Left renal pelvis (tissue), 4 donors: ENCODE measurements at places on chromosomes 3 and 15. TPM values are rescaled to one million over a fixed set of nuclear protein-coding genes. Genes with fewer than 3 reads are reported as not detected.

- no peak for DNase-seq
Observed at GRCh38 chr3:181637056-181637455, 74.7 kb upstream of the SOX2 start.

GRCh38 chr15:69163141-69163669, 2.8 kb downstream of the GLCE start:
- DNase-seq, result no peak

DNA sequence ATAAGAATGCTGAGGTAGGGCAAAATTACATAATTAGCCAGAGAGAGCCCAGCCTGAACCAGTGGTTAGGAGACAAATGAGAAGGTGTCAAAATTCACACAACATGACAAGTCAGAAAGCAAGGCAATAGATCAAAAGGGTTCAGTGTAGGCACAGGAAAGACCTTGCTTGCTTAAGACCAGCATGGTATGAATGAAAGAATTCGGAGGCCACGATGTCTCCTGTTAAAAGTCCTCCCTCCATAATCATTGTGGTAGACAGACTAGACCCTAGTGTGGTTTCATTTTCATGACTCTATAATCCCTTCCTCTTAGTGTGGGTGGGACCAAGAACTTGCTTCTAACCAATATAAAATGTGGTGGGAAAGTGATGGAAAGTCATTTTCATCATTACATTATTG, 98.7 kb upstream of the ANKRD28 start:
- no peak for DNase-seq

The SLC28A2 gene
- polyA plus RNA-seq, result 0.76 TPM

The CHRFAM7A gene
- polyA plus RNA-seq, result 1.2 TPM

The FAN1 gene
- polyA plus RNA-seq, result 24.6 TPM

The CMTM8 gene
- 9.6 TPM for polyA plus RNA-seq

The TUSC7 gene
- not detected for polyA plus RNA-seq
